ENCODE measurements at places on chromosomes 1 and 21.
A peak's percentile ranks its signal among the peaks of the same experiment; 100 is the strongest.

DNA sequence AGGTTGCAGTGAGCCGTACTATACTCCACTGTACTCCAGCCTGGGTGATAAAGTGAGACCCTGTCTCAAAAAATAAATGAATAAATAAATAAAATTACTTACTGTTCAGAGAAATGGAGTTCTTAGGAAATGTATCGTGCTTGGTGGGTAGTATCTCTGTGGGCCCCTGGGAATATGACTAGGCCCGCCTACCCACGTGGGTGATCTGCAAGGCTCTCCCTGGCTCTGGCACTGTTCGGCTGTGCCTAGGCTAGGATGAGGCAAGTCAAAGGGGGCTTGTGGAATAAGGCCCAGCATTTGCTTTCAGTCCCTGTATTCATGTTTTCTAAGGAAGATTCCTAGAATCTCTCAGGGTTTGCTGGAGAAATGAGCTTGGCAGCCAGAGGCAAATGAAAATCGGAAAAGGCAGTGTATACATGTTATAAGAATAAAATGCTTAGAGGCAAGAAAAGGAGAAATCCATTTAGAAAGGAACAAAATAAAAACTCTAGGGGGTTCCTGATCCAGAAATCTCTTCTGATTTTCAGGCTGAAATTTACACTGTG lies 4.5 kb upstream of the CSRP1 start:
- DNase-seq, result no peak

DNA sequence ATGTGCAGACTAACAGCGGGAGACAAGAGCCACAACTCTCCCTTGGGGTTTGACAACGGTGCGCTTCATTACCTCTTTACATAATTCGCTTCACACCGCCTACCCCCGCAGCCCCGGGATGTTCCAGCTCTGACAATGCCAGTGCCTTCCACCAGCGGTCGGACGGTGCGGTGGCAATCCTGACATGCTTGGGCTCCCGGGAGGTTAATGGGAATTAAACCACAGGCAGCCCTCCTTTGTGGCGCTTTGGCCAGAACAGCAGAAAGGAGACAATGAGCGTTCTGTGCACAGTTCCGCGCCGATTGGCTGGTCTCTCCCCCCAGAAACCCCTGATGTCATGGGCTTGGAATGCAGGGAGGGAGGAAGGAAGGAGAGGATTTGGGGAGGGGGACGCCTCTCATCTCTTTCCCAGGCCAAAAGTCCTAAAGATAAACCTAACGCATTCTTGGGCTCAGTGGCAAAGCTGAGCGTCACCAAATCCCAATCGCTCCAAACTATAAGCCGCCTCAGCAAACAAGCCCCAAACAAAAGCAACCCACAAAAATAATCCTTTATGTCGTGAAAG lies 1.3 kb downstream of the CNN3 start:
- peak; percentile 23 for DNase-seq

GRCh38 chr1:167623951-167624350 lies 6.1 kb upstream of the RCSD1 start:
- no peak for DNase-seq

- peak; percentile 64 for DNase-seq
Measured at GRCh38 chr1:117061986-117062415, 1.9 kb downstream of the TTF2 start.

GRCh38 chr1:153699768-153700167 lies 21.3 kb downstream of the NPR1 start:
- DNase-seq, result no peak

- DNase-seq, result no peak
Measured at GRCh38 chr1:153798468-153798780, 23.2 kb downstream of the SLC27A3 start.

- no peak for DNase-seq
Measured at GRCh38 chr1:97999320-97999719, 78.5 kb upstream of the DPYD start.

DNA sequence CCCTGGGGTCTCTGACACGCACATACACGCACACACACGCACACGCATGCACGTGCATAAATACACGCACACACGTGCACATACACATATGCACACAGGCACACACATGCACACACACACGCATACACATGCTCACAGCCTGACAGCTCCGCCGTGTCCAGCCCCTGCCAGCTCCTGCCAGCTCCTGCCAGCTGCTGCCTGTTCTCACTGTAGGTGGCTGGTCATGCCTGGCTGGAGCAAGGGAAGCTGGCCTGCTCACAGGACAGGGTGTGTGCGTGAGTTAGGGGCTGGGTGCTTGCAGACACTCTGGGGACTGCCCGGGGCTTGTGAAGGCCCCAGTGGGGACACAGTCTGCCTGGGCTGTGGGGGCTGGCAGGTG lies 4.9 kb downstream of the PLCH2 start:
- DNase-seq, result no peak

GRCh38 chr1:103266036-103266435 lies 157.7 kb upstream of the COL11A1 start:
- no peak for DNase-seq

- no peak for DNase-seq
Measured at GRCh38 chr1:64184003-64184440, 19.4 kb upstream of the UBE2U start.

GRCh38 chr1:92473781-92474495 lies 12.8 kb downstream of the GFI1 start:
- DNase-seq, result no peak

DNA sequence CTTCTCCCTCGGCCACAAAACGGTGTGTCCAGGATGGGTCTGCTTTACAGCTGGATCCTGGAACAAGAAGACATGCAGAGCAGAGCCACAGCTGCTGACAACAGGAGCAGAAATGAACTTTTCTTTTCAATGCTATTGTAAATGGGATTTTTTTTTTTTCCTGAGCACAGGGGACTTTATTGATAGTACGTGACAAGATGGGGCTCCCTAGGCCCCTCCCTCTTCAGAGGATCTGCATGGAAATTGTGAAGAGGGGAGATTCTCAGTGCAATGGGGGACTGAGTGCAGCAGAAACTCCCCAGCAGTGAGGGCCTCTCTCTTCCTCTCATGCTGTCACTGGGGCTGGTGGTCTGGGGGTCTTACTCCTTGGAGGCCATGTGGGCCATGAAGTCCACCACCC lies 40.8 kb upstream of the CD2 start:
- DNase-seq, result no peak

- no peak for DNase-seq
Measured at GRCh38 chr21:27693376-27693775, 726.5 kb upstream of the ADAMTS5 start.

GRCh38 chr21:17829472-17829871 lies 10.3 kb upstream of the C21orf91 start:
- no peak for DNase-seq

- DNase-seq, result no peak
Measured at GRCh38 chr1:159594625-159595405, 7.2 kb downstream of the APCS start.
